Stimulated activated naive B cell treated with anti-CD40 and anti-IgM and Interleukin-4, amounts not matched to agents 10 μg/mL and 1 μg/mL and 100 μg/mL, for 72 hours (primary cell): ENCODE measurements at places on chromosomes 3 and 15.

GRCh38 chr3:40653001-40653400, 128.2 kb downstream of the ZNF621 start:
- no peak overlapping the region for H3K27ac ChIP-seq
- no peak overlapping the region for H3K4me3 ChIP-seq
- H3K27me3 ChIP-seq: no peaks in the 10 kb centered on the region
- H3K4me1 ChIP-seq: peaks cover 7% of the 10 kb centered on the region

GRCh38 chr15:64544450-64544849, 84.1 kb downstream of the ZNF609 start:
- H3K27me3 ChIP-seq: no peaks in the 10 kb centered on the region
- no peak for DNase-seq
- peaks cover 5% of the 10 kb centered on the region for H3K4me1 ChIP-seq
- no peak overlapping the region for H3K27ac ChIP-seq
- peaks cover 13% of the 10 kb centered on the region for H3K36me3 ChIP-seq

GRCh38 chr15:68330416-68330815, 52.9 kb downstream of the FEM1B start:
- no peaks in the 10 kb centered on the region for H3K36me3 ChIP-seq
- no peak overlapping the region for H3K27ac ChIP-seq
- DNase-seq: no peak
- peaks cover 54% of the 10 kb centered on the region for H3K27me3 ChIP-seq

GRCh38 chr15:100650685-100651084, 48.3 kb downstream of the ASB7 start:
- no peaks in the 10 kb centered on the region for H3K27me3 ChIP-seq
- DNase-seq: no peak
- peaks cover 9% of the 10 kb centered on the region for H3K4me1 ChIP-seq

GRCh38 chr3:127172211-127172610, 20.7 kb upstream of the PRR23E start:
- DNase-seq: no peak
- H3K4me3 ChIP-seq: no peak overlapping the region

- DNase-seq: no peak
- H3K27me3 ChIP-seq: peaks cover 24% of the 10 kb centered on the region
- H3K36me3 ChIP-seq: no peaks in the 10 kb centered on the region
- no peak overlapping the region for H3K27ac ChIP-seq
These were observed 42.5 kb downstream of the SCN10A start for GRCh38 chr3:38773528-38773927.
